ENCODE measurements at places on chromosomes 13 and 19. TPM values are rescaled to one million over a fixed set of nuclear protein-coding genes. Genes with fewer than 3 reads are reported as not detected.

GRCh38 chr19:1151037-1151724, 22.9 kb downstream of the SBNO2 start:
- DNase-seq = no peak

GRCh38 chr19:29328586-29328985, 115.6 kb upstream of the UQCRFS1 start:
- no peak for DNase-seq

- DNase-seq = no peak
Measured at GRCh38 chr19:11204943-11205349, 7.6 kb upstream of the KANK2 start.

The GCDH gene
- total RNA-seq = 29.8 TPM

- DNase-seq = no peak
Measured at GRCh38 chr19:4046362-4046691, 20.4 kb downstream of the ZBTB7A start.

The CTXN1 gene
- 8.2 TPM for total RNA-seq

The IGFL4 gene
- total RNA-seq = 0.07 TPM

DNA sequence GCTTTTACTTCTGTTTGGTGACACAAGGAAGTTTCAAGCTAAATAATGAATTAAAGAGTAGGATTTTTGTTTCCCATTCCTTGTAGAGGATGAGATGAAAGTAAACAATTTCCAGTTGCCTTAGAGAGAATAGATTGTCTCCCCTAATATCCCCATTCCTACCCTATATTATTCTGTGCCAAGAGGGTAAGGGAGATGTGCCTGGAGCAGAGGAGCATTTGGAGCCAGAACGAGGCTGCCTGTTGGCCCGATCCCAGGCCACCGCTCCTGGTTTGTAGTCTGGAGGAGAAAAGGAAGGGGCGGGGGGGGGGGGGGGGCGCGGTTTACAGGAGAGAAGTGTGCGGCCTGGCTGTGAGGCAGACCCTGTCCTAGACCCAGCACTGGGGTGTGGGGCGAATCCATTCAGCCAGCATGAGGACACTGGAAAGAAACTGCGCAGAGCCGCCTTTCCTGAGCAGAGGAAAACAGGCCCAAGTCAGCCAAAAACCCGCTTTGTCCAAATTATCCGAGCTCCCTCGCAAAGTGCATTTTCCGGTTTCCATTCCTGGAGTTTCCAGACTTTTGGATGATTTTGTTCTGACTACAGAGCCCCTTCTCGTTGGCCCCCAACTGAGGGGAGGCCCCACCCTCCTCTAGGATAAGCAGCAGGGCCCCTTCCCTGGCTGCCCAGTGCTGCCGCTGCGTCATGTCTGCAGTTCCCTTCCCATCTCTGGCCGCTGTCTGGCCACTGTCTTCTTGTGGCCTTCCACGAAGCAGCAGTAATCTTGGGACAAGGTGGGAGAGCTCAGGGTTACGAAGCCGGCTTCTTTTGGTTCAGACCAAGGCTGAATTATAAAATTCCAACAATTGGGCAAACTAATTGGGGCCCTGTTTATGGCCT, 23.0 kb downstream of the NFIX start:
- DNase-seq = no peak

GRCh38 chr19:2848616-2849015, 7.3 kb downstream of the ZNF555 start:
- no peak for DNase-seq

The ZNF667 gene
- total RNA-seq = 3.6 TPM

DNA sequence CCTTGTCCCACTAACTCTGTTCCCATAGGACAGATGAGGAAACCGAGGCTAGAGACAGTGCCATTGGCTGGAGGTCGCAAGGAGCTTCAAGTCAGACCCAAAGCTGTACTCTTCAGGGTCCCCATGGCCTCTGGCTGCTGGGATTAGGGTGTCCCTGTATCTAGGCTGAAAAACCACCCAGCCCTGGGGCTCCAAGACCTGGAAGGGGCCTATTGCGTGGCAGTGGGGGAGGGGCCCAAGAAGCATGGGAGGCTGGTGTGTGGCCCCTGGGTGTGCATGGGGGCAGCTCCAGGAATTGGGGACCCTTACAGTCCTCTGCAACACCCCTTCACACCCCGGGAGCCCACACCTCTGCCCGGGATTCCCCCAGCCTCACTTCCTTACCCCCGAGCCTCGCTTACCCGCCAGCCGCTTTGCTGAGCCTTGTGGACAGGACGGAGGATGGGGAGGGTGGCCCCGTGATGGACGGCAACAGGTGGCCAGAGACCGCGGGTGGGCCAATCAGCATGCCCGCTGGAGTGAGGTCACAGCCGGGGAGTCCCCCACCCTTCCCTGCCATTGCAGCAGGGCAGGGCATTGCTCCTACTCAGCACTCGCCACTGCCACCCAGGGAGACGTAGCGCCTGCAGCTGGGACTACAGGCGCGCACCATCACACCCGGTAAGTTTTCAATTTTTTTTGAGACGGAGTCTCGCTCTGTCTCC, at the start of gene JSRP1:
Gene JSRP1, minus strand, starts transcription at position 436 of the 704 bp plus-strand sequence. CDS start 1,103 bp downstream, outside the sequence.
- DNase-seq = no peak

DNA sequence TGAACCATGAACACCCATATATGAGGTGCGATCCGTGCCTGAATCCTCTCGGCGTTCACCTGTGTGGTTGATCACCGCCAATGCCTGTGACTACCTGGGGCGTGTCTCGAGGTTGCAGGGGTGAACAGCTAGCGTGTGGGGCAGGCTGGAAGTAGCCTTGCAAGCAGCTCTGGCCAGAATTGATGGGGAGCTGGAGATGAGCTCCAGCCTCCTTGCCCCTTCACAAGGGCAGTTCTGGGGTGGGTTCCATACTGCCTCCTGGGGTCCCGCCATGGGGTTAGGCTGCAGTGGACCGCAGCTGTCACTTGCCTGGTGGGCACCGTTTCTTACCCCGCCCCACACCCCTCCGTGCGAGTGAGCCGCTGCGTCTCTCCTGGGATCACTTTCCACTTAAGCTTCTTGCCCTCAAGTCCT, 154.5 kb upstream of the SOX1 start:
- no peak for DNase-seq

All from pulmonary artery endothelial cell (primary cell).